ENCODE measurements at places on chromosomes 13 and 19. TPM values are rescaled to one million over a fixed set of nuclear protein-coding genes. Genes with fewer than 3 reads are reported as not detected.

DNA sequence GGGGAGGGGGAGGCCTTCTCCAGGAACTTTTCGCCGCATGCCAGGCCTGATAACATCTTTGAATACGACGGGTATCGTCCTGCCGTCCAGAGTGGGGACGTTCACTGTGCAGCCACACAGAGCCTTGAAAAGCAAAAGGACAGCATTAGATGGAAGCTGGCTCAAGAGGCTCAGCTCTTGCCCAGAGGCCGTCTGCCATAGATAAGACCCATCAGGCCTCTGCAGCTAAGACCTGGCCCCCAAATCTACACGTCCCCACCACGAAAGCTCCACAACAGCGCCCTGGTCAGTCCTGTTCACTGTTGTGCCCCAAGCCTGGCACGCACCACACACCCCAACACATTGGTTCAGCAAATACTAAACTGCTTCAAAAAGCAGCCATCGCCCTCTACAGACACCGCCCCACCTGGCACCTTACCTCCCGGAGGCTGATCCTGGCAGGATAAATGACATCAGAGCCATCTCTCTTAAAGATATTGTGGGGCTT is 2.1 kb downstream of the DNAJB1 start:
- no peak for DNase-seq

DNA sequence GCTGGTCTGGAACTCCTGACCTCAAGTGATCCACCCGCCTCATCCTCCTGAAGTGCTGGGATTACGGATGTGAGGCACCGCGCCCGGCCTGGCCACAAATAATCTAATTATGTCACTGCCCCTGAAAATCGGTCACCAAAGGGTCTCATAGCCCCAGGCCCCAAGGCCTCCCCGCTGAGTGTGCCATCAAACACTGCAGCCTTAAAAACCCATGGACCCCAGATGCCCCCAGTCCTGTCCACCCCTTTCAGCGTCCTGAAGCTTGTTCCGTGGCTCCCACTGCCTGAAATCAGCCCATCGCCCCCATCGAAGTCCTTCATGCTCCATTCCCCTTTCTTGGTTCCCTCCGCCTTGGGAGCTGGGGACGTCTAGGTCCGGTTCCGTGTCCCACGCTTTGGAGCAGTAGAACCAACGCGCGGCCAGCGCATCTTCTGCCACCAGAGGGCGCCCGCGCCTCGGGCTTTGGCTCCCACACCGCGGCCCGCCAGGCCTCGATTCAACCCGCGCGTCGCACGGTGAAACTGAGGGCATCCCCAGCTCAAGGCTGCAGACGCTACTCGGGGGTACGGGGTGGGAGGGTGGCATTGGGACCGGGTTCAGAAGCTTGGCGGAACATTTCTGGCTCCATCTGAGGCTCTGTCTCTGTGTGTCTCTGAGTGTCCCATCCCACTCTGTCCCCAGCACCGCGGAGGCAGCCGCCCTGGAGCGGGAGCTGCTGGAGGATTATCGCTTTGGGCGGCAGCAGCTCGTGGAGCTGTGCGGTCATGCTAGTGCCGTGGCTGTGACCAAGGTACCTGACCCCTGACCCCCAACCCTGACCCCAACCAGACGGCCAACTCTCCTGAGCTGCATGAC is 3.5 kb downstream of the YJEFN3 start:
- DNase-seq = no peak

DNA sequence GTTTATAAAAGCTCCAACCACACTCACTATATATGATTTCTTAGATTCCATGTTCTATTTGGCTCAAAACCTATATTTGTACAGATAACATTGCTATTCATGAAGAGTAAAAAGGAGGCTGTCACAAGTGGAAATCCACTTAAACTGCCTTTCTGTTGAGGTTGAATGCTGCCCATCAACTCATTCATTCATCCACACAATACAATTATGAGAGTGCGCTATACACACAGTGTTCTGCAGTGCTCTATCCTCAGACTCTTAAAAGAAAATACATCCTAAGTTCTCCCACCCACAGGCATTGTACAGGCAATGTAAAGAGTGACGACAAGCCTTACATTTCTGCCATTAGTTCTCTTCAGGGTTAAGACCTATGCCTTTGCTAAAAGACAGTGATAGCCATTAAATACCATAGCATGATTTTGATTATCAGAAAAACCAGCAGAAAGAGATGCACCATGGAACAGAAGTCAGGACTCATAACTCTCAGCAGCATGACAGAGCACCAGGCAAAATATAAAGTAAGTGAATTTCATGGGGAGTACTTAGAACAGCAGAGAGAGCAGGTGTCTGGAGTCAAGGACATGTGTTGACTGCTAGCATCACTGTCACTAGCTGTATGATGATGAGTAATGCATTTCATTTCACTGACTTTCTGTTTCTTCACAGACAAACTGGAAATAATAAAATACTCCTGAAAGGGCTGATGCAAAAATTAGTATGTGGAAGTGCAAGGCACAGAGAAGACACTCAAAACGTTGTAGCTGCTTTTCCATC is 218.0 kb downstream of the RBM26 start:
- no peak for DNase-seq

Gene ZNF284
- 2.6 TPM for polyA plus RNA-seq

- no peak for DNase-seq
Observed at GRCh38 chr13:76836311-76836710, 49.9 kb downstream of the KCTD12 start.

- DNase-seq = no peak
Observed at GRCh38 chr13:48720621-48721020, 66.9 kb downstream of the CYSLTR2 start.

Gene VSTM1
- 0.19 TPM for polyA plus RNA-seq

DNA sequence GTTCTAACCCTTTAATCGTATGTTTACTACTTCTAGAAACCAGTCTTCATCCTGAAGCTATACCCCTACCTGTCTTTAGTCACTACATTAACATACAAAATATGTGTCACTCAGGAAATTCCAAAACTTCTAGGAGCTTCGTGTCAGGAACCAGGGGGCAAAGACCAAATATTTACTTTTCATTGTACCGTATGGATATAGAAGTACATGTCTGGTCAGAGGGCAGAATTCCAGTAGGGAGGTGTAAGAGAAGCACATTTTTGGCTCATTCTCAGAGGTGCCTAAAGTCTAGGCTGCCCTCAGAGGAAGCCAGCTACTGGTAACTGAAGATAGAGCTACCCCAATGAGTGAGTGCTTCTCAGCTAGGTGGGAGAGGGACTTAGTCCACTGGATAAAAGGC is 320.7 kb downstream of the DIAPH3 start:
- DNase-seq = no peak

DNA sequence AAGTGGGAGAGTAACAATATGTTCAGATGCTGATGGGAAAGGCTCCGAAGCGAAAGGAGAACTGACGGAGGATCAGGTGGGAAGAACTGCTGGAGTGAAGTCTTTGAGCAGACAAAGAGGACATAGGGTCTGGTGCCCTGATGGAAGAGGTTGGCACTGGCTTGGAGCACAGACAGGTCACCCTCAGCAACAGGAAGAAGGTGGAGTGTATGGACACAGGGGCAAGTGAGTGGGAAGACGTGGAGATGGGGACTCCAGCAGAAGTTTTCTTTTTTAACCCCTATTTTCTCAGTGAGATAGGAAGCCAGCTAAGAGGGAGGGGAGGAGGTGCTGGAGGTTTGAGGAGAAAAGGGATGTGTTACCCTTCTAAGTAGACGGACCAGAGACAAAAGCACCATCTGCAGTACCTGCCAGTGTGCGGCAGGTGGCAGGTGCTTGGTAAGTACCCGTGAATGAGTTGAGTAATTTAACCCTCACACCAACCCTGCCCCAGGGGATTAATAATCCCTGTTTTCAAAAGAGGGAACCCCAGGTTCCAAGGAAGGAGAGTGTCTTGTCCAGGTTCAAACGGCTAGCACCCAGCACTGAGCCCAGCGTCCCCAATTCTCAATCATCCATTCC is 11.2 kb downstream of the HAS1 start:
- DNase-seq = no peak

- DNase-seq = no peak
Observed at GRCh38 chr19:49551531-49551930, 23.7 kb downstream of the RCN3 start.

DNA sequence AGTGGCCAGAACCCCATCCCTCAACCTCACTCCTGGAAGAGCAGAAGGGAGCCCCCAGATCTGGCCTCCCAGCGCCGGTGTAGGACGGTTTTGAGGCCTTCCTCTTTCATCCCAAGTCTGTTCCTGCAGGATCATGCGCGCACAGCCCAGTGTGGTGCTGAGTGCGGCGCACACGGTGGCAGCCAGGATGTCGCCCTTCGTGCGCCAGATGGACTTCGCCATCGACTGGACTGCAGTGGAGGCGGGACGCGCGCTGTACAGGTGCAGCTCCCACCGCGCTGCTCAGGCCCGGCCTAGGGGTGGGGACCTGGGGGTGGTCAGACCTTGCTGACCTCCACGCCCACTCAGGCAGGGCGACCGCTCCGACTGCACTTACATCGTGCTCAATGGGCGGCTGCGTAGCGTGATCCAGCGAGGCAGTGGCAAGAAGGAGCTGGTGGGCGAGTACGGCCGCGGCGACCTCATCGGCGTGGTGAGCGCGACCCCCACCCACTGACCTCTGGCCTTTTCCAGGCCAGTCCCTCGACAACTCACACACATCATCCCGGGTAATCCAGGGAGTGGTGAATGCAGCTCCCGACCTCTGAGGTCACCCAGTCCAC is 14.8 kb downstream of the PNPLA6 start:
- DNase-seq = no peak

Gene PRR36
- polyA plus RNA-seq = 0.27 TPM

Gene CYP4F2
- not detected for polyA plus RNA-seq

DNA sequence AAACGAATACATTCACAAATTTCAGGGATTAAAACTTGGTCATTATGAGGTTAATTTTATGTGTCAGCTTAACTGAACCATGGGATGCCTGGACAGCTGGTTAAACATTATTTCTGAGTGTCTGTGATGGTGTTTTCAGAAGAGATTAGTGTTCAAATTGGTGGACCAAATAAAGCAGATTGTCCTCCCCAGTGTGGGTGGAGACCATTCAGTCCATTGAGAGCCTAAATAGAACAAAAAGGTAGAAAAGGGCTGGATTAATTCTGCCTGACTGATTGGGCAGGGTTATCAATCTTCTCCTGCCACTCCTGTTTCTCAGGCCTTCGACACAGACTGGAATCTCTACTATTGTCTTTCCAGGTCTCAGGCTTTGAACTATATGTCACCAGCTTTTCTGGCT is 203.8 kb upstream of the SLITRK6 start:
- no peak for DNase-seq

- no peak for DNase-seq
Observed at GRCh38 chr13:30319655-30320054, 12.3 kb upstream of the KATNAL1 start.

- no peak for DNase-seq
Observed at GRCh38 chr19:6088602-6089049, 21.7 kb downstream of the RFX2 start.

DNA sequence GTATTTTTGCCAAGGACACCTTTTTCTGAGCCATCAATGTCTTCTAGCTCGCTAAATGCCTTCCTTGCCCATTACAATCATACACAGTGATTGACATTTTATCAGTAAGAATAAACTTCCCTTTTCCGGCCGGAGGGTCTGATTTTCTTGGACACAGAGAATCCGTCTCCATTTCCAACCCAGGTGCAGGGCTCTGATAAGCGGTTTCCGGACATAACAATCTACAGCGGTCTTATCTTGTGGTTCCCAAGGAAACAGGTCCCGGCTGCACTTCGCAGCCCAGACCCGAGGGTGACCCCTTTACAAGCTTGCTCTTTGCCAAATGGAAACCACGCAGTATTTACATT is 5.1 kb upstream of the ZNF77 start:
- no peak for DNase-seq

DNA sequence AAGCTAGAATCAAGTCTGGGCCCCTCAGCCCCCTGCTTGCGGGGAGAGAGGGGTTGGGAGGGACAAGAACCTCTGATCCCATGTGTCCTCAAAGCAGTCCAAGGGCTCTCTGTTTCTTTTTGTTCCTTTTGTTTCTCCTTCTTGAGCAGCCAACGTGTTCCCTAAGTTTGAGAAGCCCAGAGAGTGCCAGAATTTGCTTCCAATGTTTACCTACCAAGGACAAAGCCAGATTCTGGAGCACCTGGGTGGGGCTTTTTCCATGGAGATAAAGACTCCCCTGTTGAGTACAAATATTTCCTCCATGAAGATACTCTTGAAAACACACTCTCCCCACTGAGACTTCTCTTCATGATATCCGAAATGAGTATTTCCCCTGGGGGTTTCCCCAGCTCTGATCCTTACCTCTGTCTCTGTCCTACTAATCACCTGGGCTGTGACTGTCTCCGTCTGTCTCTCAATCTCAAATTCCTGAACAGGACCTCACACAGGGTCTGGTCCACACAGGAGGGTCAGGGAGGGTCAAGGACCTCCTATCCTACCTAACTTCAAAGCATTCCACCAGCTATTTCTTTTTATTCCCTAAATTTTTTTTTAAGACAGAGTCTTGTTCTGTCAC is 27.4 kb downstream of the CD177 start:
- DNase-seq = no peak

DNA sequence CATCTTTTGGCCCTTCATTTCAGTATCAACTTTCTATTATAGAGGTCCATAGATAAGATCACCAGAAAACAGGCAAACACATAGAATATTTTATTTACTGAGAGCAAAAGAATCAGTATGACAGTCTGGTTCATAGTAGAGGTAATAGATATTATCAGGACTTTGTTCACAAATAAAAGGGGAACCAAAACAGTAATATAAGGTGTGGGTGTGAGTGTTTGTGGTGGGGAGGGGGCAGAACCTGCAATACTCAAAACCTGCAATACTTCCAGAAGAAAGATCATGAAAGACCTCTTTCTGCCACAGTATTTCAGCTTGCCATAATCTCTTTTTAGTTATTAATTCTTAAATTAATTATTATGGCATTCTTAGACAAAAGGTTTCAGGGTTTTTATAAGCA is 578.7 kb upstream of the SLITRK1 start:
- DNase-seq = no peak

Gene SLC25A41
- 0.23 TPM for polyA plus RNA-seq

- DNase-seq = no peak
Observed at GRCh38 chr19:49056101-49056901, 1.2 kb downstream of the CGB7 start.

Gene GRIN3B
- 0.13 TPM for polyA plus RNA-seq

DNA sequence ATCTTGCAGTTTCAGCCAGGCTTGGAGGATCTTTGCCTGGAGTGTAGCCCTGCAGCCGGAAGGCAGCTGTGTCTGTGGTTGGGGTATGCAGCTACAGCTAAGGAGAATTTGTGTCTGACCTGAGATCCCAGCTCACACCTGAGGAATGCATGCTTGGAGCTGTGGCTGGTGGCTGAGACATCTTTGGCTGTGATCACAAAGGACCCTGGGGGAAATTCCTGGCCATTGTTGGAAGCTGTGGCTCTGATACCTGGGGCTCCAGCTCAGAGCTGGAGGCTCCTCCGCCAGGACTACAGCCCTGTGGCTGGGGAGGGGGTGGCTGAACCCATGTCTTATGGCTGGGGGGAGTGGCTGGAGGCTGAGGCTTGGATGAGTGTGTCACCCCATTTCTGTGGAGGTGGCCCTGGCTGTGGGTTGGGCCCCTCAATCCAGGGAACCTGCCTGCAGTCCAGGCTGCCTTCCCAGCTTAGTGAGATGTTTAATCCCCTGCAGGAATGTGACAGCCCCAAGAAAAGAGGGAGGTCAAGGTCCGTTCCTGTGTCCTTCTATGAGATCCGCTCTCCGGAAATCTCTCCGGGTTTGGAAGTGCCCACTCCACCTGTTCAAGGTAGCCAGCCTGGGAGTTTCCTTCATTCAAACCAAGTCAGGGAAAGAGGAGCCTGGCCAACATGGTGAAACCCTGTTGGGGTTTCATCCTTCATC is 27.6 kb downstream of the ARHGEF18 start:
- no peak for DNase-seq

- no peak for DNase-seq
Observed at GRCh38 chr19:17346109-17346671, 8.8 kb downstream of the GTPBP3 start.
